ENCODE measurements at places on chromosomes 4 and X. TPM values are rescaled to one million over a fixed set of nuclear protein-coding genes. Genes with fewer than 3 reads are reported as not detected.

PIR gene
- 2.3 TPM for total RNA-seq

ABCE1 gene
- 172 TPM for total RNA-seq

OGT gene
- total RNA-seq = 339 TPM

EDNRA gene
- total RNA-seq = not detected

SPANXN3 gene
- total RNA-seq = not detected

TLR6 gene
- total RNA-seq = 1.5 TPM

ETNPPL gene
- not detected for total RNA-seq

- DNase-seq = no peak
These were observed 349.9 kb downstream of the FBXW7 start for GRCh38 chr4:152185786-152186550.

DNA sequence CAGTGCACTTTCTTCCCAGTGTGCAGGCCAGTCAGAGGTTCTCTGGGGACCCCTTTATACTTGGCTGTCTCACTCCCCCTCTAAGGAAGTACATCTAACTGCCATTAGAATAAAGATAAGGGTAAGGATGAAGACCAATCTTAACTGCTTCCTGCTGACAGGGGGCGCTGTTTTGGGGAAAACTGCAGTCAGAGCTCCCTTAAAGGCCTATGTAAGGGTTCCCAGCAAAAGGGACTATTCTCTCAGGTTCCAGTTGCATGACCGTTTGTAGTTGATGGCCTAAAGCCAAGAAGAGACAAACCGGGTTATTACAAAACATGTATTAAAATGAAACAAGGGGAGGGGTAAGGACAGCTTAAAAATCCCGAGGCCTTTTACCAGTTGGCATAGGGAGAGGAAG is 115.6 kb upstream of the SPIN4 start:
- no peak for DNase-seq

DNA sequence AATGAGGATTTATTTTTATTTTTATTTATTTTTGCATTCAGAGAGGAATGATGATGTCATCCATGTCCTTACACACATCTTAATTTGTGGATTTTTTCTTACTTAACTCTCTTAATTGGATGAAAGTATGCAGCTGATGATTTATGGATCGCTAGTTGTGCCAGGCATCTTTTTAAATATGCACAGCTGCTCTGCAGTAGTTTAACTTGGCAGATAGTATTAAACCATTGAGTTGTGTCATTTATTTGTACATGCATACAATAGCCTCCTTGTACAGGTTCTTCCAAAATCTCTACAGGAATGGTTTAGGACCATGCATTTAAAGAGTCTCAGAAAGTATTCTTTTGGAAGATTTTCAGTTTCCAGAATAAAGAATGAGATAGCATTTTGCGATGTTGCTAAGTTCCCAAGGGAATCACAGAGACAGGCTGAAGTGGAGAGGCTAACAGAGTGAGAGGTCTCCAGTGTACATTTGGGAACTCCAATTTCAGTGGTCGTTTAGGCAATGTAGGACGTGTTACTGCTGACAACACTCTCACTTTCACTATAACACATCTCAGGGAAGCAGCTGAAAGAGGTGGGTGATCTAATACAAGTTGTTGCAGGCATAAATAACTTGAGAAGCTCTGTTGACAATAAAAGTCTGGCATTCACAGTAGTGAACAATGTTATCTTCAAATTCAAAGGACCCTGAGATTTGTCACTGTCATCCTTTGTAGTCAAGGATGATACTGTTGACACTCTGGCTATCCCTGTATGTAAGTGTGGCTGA is 49.9 kb upstream of the SCRG1 start:
- no peak for DNase-seq

- DNase-seq = no peak
These were observed 100.3 kb downstream of the EMCN start for GRCh38 chr4:100417565-100417964.

DNA sequence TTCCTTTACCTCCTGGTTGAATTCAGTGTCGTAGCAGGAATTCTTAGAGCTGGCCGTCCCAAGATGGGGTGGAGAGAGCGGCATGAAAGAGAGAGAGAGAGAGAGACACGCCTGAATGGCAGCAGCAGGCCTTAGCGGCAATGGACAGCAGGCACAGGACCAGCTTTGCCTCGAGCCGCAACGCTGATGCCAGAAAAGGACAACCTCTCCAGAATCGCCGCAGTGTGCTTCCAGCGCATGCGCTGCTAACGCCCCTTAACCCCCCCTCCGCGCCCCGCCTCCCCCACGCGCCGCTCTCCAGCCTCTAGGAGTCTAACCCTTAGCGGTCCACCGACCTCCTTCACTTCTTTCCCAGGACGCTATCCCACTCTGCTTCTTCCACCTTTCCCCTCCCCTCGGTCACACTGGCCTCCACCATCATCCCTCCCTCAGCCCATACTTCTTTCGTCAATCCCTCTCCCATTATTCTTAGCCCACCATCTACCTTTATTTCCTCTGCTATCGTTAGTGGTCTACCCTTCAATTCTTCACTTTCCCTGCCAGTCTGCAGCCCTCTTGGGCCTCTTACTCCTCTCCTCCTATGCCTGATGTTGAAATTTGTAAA is 10.5 kb upstream of the ZCCHC13 start:
- peak; percentile 81 for DNase-seq

- no peak for DNase-seq
These were observed 877.1 kb downstream of the RAPGEF2 start for GRCh38 chr4:159979953-159980352.

DNA sequence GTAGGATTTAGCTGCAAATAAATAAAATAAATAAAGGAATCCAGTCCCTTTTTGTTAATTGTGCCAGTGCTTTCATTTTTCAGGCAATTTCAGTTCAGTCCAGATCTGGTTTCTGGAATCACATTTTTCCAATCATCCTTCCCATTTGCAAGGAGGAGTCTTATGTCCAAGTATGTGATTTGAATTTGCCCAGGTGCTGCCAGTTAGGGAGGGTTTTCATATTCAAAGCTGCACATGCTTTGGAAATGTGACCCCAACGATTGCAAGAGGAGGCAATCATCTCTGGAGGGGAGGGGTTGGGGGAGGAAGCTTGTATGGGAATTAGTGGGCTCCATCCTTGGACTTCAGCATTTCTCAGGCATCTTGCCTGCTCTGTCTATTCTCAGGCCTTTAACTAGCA is 4.4 kb downstream of the PLAC1 start:
- no peak for DNase-seq

GRCh38 chr4:174217273-174218126 is 66.0 kb downstream of the FBXO8 start:
- DNase-seq = peak; percentile 27

- DNase-seq = no peak
These were observed 33.4 kb downstream of the TXLNG start for GRCh38 chrX:16819634-16820033.

Data from activated CD4-positive, alpha-beta T cell treated with anti-CD3 and anti-CD28 coated beads for 36 hours (primary cell).